CD4-positive, alpha-beta T cell (primary cell): ENCODE measurements at places on chromosomes 12 and 14.

GRCh38 chr12:105876396-105876927, 262.3 kb downstream of the NUAK1 start:
- DNase-seq, result no peak

- no peak for DNase-seq
Measured at GRCh38 chr12:118526255-118527095, 150.1 kb downstream of the SUDS3 start.

DNA sequence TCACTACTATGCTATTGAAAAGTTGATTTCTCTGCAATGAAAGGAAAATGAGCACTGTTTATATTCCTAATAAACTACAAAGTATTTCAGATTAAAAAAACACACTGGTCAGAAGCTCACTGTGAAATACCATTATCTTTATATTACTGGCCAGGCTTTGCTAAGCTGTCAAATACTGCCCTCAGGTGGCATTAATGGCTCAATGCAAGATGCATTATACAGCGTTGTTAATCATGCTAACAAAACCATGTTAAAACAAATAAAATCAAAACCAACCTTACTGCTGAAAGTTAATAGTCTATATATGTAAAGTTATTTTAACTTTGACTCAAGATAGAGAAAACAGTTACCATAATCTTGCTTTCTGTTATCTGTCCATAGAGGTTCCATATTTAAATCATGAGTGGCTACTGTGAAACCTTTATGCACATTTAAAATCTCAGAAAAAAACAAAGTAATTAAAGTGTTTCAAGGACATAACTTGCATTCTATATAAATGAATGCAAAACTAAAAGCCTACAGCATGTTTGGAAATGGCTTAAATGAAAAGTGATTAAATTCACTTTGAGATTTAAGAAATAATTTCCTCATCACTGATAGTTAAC, 121.7 kb downstream of the RALGAPA1 start:
- no peak for DNase-seq

GRCh38 chr14:37695866-37696265, 100.4 kb downstream of the TTC6 start:
- no peak for DNase-seq

GRCh38 chr12:12538535-12538934, 24.1 kb downstream of the DUSP16 start:
- no peak for DNase-seq

DNA sequence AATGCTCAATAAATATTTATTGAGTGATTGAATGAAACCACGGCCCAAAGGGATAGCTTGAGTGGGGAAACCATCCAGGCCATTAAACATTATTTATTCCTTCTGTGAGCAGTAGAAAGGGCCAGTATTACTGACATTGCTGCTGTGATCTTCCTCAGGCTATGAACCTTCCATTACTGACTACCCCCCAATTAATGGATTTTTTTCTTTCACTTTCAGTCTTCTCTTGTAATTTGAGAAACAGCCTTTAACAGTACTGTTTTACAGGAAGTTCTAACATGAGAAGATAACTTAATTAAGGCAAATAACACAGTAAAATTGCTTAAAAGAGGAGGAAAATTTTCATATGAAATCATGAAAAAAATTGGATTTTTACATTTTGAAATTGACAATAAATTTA, 629.5 kb downstream of the TRHDE start:
- no peak for DNase-seq

DNA sequence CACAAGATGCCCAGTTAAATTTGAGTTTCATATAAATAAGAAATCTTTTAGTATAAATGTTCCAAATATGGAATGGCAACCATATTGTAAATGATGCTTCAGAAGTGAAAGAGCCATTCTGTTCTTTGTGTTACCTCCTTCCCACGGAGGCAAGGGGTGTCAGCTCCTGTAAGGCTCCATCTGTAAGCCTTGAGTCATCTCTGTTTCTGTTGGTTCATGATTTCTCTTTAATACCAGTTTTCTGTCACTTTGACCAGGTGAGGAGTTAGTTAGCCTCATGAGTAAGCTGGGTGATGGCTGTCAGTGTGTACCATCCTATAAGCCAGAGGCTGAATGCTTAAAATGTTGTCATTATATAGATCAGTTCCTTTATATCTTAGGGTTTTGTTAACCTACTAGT, 61.9 kb downstream of the TMEM30B start:
- no peak for DNase-seq

DNA sequence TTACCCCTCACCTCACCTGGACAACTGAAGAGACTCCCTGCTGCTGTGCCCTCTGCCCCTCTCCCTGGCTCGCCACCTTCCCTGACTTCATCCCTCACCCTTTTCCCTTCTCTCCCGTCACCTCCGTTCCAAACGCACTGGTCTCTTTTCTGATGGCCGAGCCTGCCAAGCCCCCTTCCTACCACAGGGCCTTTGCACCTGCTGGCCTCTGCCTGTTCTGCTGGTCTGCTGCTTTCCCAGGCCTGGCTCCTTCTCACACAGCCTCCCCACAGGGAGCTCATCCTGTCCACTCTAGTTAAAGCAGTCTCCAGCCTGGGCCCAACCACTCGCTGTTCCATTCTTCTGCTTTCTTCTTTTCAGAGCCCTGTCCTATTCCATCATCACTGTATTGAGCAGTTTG, 34.6 kb downstream of the RBM19 start:
- no peak for DNase-seq

- DNase-seq, result no peak
Measured at GRCh38 chr14:22448905-22449599, 140.0 kb downstream of the DAD1 start.

GRCh38 chr14:75519826-75520728, 2.2 kb upstream of the BATF start:
- DNase-seq, result no peak
